HS-27A (cell line): ENCODE measurements at places on chromosomes 1 and 21.

GRCh38 chr1:153956997-153957715 lies 1.3 kb downstream of the CRTC2 start:
- no peak for DNase-seq

DNA sequence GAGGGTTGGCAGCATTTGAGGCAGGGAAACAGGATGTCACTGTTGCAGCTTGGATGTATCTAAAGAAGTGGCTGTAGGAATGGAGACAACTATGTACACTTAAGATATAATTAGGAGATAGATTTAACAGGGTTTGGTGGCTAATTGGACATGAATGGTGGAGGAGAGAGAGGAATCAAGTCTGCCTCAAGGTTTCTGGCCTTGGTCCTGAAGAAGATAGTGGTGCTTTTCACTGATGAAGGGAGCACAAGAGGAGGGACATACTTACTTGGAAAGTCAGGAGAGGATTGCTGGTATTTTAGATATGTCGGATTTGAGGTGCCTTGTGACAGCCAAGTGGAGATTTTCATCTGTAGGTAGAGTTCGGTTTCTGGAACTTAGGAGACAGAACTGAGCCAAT lies 123.9 kb downstream of the ST6GALNAC3 start:
- no peak for DNase-seq

GRCh38 chr1:55466373-55466772 lies 251.2 kb upstream of the USP24 start:
- no peak for DNase-seq

- DNase-seq, result no peak
Observed at GRCh38 chr1:63523738-63524137, 413 bp downstream of the EFCAB7 start.

DNA sequence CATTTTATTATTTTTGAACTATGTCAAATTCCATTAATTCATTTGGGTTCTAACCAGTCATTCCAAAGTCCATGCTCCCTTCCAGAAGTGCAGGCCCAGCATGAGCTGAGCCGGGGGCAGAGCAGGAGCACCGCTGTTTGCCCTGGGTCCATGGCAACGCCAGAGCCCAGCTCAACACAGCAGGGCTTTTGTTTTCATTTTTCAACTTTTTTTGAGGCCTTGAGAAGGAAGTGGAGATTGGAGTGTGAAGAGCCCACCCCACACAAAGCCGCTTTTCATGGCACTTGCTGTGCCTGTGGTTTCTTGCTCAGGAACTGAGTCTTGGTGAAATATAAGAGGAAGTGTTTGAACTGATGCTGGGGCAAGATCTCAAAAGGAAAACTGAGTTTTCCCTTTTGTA lies 13.2 kb upstream of the PRMT2 start:
- DNase-seq, result no peak

DNA sequence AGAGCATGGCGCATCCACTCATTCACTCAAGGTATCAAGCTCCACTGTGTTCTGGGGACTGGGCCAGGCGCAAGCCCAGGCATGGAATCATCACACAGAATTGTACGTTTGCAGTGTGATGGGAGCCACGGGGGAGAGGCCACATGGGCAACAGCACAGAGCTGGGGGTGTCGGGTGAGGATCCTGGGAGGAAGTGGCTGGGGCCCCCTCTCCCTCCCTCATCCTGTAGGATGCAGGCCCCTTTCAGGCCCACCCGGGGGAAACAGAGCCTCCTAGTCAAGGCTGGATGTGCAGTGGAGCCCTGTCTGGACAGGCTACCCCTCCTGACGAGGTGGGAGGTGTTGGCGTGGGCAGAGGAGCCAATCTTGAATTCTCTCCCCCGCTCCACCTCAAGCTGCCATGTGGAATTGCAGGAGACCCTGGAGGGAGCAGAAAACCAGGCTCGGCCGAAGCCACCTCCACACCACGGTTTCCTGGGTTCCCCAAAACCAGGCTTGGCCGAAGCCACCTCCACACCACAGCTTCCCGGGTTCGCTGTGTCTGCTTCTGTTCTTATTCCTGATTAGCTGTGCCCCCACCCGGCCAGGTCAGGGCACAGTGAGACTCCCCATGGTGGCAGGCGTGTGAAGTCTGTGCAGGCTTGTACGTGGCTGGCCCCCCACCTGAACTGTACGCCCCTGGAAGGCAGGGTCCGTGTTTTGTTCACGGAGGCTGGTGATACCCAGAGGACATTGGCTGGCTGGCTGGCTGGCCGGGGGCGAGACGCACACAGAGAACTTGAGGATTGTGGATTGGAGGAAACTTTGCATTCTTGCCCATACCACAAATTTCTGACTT lies 4.2 kb upstream of the C1orf174 start:
- no peak for DNase-seq

- DNase-seq, result no peak
Observed at GRCh38 chr1:16438924-16439323, 1.6 kb upstream of the NECAP2 start.

DNA sequence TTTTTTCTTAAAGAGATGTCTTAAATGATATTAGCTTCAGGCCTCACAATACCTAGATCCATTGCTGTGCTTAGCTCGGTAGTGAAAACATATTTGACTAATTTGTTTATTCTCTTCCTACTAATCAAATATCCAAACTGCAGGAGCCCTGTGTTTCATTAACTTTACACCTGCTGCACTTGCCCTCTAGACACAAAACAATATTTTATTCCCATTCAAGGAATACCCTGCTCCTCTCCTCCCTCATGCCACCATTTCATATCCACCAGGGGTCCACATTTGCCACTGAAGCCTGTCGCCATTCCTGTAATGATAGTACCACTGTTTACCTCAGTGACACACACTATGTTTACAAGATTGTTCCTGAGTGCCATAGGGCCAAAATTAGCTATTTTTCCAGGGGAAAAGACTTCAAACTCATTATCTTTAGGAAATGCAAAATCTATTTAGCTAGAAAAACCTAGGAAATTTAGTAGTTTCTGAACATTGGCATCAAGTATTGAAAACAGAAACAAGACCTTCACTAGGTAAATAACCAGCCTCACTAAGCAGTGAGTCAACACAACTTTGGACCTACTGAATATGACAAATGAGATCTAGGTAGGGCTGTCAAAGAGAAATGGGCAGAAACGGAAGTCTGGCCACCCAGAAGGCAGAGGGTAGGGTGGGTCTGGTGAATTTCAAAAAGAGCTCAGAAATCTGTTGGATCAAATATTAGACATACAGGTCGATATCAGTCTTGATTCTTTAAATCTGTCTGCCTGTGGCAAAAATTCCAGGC lies 134.6 kb upstream of the KCNK1 start:
- DNase-seq, result no peak

DNA sequence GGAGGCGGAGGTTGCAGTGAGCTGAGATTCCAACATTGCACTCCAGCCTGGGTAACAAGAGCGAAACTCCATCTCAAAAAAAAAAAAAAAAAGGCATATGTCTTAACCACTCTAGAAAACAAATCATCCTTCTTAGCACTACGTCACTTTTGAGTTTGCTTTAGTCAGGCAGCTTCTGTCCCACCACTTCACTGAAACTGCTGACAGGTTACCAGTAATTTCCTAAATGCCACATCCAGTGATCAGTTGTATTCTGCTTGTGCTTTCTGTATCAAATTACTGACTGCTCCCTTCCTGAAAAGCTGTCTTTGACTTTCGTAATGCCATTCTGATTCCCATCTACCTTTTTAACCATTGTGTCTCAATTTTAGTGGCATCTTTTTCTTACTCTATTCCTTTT lies 21.7 kb downstream of the RCOR3 start:
- DNase-seq, result no peak

GRCh38 chr1:103949779-103950178 lies 200.1 kb downstream of the AMY1C start:
- DNase-seq, result no peak

DNA sequence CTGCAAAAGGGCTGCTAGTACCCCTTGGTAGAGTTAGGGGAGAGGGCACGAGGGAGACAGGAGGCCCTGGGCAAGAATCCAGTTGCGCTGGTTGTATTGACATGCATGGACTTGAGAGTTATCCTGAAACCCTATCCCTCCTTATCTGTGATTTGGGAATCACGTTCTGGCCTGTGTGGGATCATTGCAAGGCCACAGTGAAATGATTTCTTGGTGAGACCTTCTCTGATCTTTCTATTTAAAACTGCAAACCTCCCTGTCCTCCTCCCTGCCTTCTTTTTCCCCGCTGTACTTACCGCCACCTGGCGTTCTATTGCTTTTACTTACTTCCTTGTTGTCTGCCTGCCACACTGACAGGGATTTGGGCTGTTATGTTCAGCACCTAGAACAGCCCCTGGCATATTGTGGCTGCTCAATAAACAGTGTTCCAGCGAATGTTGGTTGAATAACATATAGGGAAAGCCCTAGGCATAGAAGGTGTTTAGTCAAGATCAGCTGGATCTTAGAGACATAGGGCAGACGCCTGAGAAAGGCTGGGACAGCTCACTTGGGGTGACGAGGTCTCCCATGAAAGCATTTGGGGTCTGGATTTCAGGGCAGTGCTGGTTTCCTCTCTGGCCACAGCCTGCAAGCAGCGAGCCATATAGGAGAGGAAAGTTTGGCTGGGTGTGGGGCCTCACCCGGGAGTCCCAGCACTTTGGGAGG lies 25.6 kb downstream of the ALPL start:
- no peak for DNase-seq

DNA sequence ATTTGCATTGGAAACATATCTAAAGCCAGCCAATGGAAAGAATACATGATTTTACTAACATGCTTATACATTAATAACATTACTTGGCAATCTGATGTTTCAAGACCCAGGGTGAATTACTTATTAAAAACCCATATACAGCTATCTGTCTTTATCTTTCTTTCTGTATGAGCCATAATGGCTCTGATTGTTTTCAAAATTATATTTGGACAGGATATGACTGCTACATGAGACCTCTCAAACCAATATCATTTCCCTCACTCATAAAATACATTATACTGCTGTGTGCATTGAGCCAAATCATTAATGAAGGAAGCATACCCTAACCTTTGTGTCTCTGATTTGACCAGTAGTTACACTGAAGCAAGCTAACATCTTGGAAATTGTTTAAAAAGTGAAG lies 205.9 kb upstream of the DPYD start:
- no peak for DNase-seq

DNA sequence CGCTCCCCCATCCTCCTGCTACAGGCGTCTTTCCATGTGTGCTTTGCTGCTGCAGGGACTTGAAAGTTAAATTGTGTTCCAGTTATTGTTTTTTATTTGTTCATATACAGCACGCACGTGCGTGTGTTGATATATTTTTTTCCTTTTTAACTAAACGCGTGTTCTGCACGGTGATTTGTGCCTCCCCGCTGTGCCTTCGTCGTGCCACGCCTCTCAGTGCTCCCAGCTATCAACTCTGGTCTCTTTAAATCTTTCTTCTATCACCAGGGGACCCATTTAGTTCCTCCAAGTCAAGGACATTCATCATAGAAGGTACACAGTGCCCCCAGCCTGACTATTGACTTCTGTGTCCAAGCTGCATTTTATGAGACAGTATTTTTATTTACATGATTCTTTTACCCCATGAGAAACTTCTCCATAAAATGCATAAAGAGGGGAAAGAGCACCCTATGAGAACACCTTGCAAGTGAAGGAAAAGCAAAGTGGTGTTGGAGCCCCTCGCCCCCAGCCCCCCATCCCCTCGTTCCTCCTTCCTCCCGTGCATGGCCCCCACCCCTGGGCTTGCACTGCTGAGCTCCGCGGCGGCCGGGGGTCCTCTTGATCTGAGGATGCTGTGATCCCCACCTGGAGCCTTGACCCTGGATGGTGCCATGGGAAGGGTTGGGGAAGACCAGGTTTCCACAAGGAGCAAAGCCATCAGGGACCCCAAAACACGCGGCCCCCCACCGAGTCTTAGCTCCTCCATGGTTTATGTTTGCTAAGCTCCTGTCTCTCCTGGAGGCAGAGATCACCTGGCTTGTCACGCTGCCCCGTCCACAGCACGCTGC lies 45.5 kb downstream of the KCNAB2 start:
- DNase-seq, result no peak

GRCh38 chr1:25503551-25504426 lies 39.6 kb upstream of the LDLRAP1 start:
- no peak for DNase-seq

- DNase-seq, result no peak
Observed at GRCh38 chr1:183569141-183569540, 21.1 kb downstream of the NCF2 start.

DNA sequence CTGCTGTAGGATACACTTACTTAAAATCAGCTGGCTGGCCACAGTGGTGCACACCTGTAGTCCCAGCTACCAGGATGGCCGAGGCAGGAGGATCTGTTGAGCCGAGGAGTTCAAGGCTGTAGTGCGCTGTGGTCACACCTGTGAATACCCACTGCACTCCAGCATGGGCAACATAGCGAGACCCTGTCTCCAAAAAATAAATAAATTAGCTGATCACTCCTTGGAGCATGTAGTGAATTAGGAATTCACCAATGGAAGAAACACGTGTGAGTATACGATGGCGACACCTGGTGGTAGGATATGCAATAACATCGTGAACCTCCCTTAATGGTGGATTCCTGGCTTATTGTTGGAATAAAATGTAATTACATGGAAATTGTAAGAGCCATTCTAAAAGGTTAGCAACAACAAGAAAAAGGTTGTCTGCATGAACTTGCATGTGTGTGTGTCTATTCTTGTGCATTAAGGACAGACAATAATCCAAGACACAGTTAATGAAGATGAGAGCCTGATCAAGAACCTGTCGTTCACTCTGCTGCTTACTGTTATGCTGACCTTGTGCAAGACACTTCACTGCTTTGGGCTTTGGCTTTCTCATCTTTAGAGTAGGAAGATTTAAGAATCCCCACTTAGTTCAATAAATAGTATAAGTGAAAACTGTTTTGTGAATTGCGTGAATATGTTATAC lies 38.6 kb upstream of the COX20 start:
- peak; percentile 22 for DNase-seq

- DNase-seq, result no peak
Observed at GRCh38 chr1:81439046-81439823, 361.5 kb upstream of the ADGRL2 start.

DNA sequence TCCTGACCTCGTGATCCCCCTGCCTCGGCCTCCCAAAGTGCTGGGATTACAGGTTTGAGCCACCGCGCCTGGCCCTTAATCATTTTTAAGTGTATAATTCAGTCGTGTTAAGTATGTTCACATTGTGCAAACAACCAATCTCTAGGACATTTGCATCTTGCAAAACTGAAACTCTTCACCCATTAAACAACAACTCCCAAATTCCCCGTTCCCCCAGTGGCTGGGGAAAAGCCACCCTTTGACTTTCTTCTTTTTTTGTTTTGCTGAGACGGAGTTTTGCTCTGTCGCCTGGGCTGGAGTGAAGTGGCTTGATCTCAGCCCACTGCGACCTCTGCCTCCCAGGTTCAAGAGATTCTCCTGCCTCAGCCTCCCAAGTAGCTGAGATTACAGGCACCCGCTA lies 6.5 kb upstream of the THEMIS2 start:
- no peak for DNase-seq

GRCh38 chr1:55305735-55306134 lies 90.6 kb upstream of the USP24 start:
- peak; percentile 50 for DNase-seq
